ENCODE measurements at places on chromosomes 1 and 21.

DNA sequence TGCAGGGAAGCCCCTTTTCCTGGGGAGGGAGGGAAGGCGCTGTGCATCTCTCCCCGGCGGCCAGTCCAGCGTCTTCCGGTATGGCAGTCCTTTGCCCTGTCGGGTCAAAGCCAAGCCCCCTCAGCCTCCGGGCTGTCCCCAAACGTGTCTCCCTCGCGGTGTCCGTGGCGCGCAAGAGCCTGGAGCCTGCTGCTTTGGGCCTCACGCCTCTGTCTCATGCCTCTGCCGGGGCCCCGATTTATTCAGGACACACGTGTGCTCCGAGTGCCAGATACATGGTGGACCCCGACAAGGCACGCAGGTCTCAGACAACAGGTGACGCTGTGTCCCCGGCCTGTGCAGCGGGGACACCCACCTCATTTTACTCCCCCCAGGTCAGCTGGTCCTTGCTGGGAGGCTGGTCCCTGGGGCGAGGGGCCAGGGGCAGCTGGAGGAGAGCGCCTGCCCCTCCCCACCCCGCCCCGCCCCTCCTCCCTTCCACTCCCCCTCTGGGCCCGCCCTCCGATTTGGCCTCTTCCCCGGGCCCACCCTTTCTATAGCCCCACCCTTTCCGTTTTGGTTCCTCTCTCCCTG, 176.7 kb downstream of the CAMTA1 start:
- DNase-seq = no peak

DNA sequence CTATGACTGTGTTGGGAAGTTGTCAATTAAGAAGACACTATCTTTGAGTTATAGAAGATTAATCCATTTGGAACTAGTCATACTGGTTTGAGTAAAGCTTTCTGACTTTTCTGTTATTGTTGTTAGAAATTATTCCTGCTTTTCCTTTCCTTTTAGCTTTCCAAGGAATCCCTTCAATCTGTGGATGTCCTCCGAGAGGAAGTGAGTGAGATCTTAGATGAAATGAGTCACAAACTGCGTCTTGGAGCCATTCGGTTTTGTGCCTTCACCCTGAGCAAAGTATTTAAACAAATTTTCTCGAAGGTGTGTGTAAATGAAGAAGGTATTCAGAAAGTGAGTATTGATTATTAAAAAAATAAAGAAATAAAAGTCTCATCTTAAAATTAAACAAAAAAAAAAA, 19.3 kb downstream of the GNPAT start:
- no peak for DNase-seq

GRCh38 chr1:160177231-160177630, 13.1 kb upstream of the CASQ1 start:
- no peak for DNase-seq

DNA sequence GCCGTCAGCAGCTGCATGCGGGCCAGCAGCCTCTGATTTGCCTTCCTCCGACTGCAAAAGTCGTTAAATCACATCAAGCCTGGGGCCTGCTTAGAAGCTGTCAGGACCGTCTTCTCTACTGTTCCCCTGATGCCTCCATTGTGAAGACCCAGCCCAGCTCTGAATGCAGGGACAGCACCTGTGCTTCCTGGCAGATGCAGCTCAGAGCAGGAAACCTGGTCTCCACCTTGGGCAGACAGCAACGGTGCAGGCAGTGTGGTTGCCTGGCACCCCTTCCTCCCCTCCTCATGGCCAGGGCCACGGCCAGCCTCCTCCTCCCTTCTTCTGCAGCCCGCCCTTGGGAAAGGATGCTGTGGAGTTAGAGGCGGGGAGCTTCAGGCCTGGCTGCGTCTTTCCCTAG, 92.3 kb upstream of the COL6A1 start:
- DNase-seq = no peak

DNA sequence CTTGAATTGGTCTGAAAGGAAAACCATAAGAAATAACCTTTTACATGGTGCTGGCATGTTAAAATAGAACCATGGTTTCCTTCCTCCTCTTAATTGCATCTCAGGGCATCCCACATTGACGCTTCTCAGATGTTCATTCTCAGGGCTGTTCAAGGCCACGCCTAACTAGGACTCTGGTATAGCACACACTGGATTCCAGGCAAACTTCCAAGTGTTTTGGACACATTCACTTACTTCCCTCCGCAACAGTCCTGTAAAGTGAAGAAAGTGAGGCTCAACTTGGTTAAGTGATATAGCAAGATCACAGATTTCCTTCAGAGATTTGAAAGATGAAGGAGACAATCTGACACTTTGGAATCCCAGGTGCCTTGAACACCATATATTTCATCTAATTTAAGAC, 244.8 kb downstream of the DUSP10 start:
- DNase-seq = no peak

DNA sequence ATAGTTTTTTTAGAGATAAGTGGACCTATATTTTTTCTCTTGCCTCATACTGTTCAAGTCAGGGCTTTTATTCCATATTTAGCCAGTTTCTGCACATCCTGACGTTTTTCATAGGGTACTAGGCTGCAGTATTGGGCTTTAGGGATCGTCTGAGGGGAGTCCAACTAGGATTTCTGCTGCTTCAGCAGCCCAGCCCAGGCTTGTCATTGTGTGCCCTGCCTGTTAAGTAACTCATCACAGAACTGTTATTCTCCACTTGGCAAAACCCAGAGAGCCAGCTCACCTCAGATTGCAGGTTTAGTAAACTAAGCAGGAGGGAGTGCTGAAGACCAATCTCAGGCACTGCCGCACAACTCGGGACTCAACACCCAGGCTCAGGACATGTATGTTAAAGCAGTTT, 2.8 kb downstream of the GALNT2 start:
- no peak for DNase-seq

DNA sequence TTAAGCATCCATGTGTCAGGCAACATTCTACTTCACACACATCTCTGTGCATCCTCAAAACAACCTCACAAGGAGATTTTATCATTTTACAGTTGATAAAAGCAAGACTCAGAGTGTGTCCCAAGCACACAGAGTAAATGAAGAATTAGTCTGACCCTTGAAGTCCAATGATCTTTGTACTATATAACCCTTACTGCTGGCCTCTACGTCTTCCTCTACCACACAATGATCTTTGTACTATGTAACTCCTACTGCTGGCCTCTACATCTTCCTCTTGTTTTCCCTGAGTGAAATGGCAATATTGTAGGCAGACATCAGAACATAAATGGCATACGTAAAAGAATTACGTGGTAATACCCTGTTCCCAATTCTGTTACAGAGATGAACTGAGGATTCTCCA, 55.3 kb downstream of the AHCTF1 start:
- no peak for DNase-seq

- DNase-seq = no peak
Observed at GRCh38 chr1:174769961-174770549, 229.7 kb upstream of the CACYBP start.

DNA sequence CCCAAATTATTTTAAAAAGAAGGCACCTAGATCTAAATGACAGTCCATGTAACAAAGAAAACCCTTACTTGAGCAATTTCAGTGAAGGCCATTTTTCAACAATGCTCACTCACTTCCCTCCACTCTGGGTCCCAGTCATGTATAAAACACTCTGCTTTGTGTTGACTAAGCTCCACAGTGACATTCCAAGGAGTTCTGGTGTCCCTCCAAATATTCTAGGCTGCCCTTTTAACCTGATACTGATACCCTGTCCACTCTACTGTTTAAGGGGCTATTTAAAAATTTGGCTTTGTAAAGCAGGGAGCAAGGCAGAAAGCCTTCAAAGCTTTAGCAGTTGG, 73.6 kb downstream of the GNG12 start:
- no peak for DNase-seq

DNA sequence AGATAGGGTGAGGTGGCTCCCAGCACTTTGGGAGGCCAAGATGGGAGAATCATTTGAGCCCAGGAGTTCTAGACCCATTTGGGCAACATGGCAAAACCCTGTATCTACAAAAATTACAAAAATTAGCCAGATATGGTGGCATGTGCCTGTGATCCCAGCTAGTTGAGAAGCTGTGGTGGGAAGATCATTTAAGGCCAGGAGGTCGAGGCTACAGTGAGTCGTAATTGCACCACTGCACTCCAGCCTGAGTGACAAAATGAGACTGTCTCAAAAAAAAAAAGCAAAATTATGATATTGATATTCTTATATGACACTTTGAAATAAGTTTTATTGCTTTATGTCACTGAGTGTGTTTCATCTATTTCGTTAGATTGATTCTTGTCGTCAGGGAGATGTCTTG, 7.4 kb downstream of the ACADM start:
- no peak for DNase-seq

- no peak for DNase-seq
Observed at GRCh38 chr1:89942825-89943658, 51.9 kb upstream of the ZNF326 start.

DNA sequence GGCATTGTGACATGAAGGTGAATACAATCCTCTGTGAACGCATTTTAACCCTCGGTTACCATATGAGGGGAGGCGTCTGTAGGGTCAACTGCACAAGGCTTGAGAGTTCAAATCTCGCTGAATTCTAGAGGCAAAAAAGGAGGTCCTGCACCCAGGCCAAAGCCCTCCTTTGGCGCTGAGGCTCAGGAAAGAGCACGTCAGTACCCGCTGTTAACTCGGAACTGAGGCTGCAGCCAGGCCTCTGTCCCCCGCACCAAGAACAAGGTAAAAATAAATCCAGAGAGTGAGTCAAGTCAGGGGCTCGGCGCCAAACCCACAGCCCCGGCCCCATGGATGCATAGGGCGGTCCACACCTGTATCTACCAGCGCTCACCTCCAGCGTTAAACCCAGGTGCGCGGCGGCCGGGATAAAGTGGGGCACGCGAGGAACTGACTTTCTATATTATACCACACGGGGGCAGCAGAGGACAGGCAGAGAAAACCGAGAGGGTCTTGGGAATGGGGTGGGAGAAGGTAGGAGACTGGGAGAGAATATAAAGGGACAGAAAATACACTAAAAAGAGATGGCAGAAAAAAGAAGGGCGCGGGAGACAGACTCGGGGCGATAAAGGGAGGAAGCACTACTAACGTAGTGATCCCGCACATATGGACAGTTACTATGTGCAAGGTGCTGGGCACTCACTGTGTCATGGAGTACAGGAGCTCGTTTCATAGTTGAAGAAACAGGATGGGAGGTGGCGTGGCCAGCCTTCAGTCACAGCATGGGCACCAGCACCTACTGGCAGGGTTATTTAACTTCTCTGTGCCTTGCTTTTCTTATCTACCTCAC, 54.9 kb downstream of the DMRTA2 start:
- no peak for DNase-seq

DNA sequence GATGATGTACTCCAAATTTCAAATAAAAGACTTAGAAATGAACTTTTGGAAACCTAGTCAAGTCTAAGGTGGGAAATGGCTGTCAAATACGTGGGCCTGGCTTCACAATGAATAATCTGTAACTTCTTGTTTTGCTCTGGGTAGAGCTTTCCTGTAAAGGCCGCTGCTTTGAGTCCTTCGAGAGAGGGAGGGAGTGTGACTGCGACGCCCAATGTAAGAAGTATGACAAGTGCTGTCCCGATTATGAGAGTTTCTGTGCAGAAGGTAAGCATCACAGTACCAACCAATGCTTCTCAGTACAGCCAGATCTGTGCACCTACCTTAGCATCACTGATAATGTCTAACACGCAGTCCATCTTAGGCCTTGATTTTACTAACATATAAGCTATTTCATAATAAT, 73.6 kb downstream of the TPR start:
- DNase-seq = no peak

DNA sequence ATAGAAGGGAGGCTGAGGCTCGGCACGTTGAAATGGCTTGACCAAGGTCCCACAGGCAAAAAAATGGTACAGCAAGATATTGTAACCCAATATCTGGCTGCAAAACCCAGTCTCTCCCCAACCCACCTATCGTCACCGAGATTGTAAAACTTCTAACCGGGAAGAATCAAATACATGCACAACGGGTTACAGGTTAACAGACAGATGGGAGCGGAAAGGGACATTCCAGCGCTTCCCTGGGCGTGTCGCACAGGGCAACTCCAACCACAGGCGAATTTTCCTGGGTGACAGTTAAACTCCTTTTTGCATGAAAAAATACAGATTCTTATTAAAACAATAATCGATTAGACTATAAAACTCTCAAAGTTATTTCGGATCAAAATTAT, 31.8 kb upstream of the JUN start:
- no peak for DNase-seq

DNA sequence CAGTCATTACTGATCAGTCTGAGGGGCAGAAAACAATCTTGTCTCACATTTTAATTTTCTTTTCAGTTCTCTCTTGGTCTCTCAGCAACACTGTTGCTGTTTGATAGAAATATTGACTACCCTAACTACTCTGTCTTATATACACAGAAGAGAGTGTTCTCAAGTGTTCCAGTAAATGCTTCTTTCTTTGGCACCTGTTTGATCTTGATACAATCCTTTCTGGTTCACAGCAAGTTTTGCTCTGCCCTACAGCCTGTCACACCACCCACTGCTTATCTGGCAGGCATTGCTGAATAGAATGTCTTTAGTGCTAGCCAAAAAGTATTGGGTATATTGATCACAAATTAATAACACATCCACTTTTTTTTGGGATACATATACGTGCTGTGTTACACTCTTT, 75.7 kb upstream of the WLS start:
- DNase-seq = no peak

DNA sequence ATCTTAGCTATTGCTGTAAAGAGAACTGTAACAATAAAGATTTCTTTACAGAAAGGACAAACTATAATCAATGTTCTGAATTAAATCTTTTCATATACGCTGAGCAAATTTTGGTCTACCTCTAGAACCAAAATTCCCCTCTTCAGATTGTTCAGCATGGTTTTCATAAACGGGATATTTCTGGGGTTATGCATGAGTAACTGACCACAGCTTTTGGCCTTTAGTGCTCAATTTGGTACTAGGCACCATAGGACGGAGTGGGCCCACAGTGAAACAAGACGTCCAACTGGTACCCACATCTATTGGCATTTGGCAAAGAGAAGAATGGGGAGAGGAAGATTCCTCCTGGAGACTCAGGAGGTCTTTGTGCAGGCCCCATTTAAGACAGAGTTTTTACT, 184.5 kb downstream of the TGFBR3 start:
- DNase-seq = no peak

DNA sequence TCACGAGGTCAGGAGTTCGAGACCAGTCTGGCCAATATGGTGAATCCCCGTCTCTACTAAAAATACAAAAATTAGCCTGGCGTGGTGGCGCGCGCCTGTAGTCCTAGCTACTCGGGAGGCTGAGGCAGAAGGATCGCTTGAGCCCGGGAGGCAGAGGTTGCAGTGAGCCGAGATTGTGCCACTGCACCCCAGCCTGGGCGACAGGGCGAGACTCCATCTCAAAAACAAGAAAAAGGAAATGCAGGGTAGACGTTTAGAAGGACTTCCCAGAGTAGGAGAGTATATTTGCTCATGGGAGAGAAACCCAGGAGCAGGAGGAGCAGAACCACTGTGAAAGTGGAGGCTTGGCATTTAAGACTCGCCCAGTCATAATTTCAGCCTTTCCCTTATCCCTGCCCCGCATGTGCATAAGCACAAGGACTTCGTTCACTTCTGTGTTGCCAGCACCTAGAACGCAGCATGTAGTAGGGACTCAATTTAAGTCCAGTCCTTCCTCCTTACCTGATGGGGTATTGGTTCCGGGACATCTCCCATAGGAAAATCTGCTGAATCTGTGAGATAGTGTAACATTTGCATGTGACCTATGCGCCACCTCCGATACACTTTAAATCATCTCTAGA, 5.2 kb upstream of the MEF2D start:
- no peak for DNase-seq

- no peak for DNase-seq
Observed at GRCh38 chr1:9859281-9860014, 35.7 kb upstream of the CLSTN1 start.

GRCh38 chr1:9293241-9293532, 493 bp downstream of the SPSB1 start:
- no peak for DNase-seq
